Left ventricle myocardium inferior (tissue), 1 donor: ENCODE measurements at places on chromosomes 1 and 21. TPM values are rescaled to one million over a fixed set of nuclear protein-coding genes. Genes with fewer than 3 reads are reported as not detected.

GRCh38 chr1:46718340-46718726 lies 581 bp downstream of the EFCAB14 start:
- DNase-seq: no peak

- no peak for DNase-seq
These were observed 199.3 kb downstream of the CAMTA1 start for GRCh38 chr1:6984536-6984935.

GRCh38 chr1:114079596-114080190 lies 74.0 kb downstream of the SYT6 start:
- no peak for DNase-seq

DNA sequence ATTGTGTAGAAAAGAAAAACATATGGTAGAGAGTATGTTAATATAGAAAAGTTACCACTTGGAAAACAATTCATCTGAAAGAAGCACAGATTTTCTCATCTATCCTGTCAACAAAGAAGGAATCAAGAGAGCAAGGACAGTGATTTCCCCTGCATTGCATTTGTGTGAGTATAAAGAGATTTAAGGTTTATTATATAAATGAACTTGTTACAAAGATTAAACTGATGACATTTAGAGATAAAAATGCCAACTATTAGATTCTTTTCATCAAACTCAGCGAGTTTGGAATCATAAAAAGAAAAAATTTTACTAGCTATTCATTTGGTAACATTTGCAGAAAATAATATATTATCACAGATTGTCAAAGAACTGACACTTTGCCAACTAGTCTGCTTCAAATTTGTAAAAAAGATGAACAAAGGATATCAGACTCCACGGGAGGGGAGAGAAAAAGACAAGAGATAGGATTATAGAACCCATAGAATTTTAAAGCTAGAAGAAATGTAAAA lies at the start of gene RGS21:
RGS21 (plus strand) TSS at position 51 of the 509 bp plus-strand sequence. CDS start 26,045 bp downstream, outside the sequence.
- no peak for DNase-seq

DNA sequence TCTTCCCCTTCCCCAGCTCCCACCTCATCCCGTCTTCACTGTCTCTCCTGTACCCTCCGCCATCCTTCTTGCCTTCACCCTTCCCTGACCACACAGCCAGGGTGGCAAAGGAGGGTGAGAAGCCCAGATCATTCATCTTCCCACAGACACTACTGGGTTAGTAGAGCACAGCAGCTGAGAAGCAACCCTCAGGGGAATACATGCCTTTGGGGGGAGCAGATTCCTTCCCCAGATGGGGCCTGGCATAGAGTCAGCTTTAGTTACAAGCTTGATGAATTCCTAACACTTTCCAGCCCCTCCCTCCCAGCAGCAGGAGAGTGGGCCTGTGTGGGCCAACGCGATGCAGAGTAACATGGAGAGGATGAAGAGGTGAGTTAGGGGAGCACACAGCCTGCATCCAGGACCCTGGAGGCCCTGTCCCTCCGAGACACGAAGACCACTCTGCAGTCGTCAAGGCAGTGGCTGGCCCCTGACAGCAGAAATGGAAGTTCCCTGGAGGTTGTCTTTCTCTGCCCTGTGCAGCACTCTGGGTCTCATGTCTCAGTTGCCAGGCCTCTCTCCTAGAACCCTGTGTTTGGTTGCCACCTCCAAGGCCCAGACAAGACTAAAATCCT lies 8.8 kb upstream of the BTG2 start:
- no peak for DNase-seq

- no peak for DNase-seq
These were observed 12.2 kb downstream of the RHBDL2 start for GRCh38 chr1:38929476-38929875.

GRCh38 chr1:16165073-16165364 lies 9.2 kb upstream of the EPHA2 start:
- DNase-seq: no peak

DNA sequence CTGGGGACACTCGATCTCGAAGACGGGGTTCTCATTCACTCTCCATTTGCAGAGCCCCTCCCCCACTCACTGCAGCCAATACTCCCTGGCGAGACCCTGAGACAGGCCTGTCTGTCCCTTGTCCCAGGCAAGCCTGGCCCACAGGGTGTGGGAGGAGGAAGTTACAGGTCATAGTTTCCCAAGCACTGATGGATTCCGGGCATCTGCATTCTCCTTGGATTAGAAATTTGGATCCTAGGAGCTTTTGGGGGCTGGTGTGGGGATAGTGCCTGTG lies 11.3 kb downstream of the WNT3A start:
- DNase-seq: peak; percentile 2

GRCh38 chr1:173478094-173478674 lies 1.0 kb downstream of the PRDX6 start:
- DNase-seq: peak; percentile 50

- no peak for DNase-seq
These were observed 468.4 kb upstream of the C1orf87 start for GRCh38 chr1:60541831-60542532.

DNA sequence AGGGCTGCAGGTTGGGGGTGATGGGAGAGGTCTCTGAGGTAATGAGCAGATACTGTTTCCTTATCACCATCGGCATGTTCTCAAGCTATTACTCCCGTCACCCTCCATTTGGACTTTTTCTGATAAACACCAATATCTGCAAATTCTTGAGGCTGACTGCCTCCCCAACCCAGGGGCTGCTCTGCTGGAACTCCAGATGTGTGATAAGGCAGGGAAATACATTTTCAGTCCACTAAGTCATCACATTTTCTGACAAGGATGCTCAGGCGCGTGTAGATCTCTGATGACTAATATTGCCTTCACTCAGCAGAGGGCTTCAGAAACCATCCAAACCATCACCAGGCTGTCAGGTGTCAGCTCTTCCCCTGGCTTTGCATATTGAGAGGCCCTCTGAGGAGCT lies 215.0 kb upstream of the POU3F1 start:
- DNase-seq: no peak

DNA sequence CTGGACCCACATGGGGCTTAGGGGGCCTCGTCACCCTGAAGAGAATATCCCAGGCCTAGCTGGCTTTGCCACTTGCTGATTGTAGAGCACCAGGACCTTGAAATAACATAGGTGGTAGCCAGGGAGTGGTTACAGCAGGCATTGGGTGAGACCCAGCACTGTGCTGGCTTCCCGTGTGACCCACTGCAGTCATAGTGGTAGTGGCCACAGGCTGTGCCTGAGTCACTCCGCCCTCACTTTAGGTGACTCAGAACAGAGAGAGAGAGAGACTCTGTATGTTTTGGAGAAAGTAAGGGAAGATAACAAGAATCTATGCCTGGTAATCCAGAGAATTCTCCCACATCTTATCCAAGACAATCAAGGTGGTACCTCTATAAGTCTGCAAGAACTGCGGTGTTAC lies 98.7 kb upstream of the LHX8 start:
- no peak for DNase-seq

- no peak for DNase-seq
These were observed 41.5 kb downstream of the DTL start for GRCh38 chr1:212077028-212077427.

DNA sequence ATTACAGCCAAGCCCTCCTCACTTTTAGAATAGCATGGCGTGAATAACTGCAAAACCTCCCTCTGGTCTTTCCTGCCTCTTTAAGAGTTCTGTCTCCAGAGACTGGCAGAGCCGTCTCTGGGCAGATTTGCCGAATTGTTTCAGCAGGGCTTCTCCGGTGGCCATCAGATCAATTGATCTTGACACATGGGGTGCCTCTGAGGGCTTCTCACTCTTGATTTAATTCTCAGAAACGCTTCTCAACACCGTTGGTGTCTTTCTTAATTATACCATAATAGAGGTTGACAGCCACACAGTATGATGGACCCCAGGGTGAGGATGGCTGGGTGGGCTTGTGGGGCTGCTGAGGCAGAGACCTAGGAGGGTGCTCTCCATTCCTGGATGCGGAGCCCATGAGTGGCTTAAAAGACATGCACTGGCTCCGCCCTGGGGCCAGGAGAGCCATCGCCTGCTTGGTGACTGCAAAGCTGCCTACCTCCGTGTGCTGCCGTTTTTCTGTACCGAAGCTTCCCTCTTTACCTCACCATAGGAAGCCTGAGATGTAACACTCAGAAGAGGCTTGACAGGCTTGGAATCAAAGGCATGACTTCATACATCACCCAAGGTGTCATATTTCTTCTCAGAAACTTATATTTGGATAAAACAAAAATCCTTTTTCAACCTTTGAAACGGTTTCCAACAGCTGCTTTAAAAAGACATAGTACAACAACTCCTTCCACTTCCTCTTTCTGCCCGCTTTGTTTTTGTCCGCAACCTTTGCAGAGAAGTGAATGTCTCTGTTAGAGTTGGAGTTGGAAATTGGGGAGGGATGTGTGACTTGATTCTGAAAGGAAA lies 82.9 kb downstream of the GALNT2 start:
- DNase-seq: no peak

DNA sequence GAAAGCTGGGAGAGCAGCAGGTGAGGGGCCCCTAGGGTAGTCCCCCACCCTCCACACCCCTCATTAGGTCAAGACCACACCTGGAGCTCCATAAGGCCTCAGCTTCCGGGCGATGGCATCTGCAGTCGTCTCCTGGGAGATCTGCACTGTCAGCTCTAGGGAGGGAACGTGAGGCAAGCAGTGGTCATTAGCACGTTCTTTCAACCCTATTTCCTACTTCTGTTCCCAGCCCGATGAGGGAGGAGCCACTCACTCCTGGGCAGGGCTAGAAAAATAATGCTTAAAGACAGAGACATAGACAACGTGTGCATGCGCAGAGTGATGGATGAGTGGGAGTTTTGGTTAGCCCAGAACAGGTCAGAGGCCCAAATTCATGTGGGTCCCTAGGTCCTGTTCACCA lies 9.7 kb downstream of the KDF1 start:
- DNase-seq: no peak

- DNase-seq: no peak
These were observed 38.5 kb upstream of the EGLN1 start for GRCh38 chr1:231460614-231461013.

DNA sequence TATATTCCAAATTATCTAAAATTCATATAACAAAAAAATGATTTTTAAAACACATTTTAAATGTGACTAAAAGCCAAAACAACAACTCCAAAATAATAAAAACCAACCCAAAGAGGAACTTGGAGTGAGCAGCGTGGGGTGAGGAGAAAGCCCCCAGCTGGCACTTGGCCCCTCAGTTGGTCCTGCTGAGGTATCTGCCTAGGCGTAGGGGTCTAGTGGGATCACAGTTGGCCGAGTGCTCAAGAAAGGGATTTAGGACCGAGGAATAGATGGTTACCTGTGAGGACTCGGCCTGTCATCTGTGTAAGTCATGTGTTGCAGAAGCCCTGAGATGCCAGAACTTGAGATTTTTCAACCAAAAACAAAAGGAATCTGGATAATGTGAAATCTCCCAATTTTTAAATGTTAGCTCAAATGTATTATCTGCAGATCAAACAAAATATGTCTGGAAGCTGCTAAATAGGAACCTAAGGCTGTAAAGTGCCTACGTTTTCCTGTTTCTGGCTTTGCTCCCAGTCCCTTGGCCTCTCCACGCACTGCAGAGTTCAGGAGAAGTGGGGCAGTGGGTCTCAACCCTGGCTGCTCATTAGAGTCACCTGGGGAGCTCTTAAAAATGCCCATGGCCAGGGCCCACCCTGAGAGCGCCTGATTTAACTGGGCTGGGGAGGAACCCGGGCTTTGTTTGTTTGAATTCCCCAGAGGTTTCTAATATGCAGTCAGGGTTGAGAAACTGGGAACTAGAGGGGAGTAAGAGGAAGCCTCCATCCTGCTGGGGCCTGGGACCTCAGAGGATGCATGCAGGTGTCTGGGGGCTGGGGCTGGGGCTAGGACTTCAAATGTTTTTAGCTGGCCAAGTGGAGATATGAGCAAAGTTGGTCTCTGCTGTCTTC lies 38.5 kb upstream of the LDLRAP1 start:
- no peak for DNase-seq

- no peak for DNase-seq
These were observed 132.2 kb downstream of the PSMG1 start for GRCh38 chr21:39050841-39051587.

DNA sequence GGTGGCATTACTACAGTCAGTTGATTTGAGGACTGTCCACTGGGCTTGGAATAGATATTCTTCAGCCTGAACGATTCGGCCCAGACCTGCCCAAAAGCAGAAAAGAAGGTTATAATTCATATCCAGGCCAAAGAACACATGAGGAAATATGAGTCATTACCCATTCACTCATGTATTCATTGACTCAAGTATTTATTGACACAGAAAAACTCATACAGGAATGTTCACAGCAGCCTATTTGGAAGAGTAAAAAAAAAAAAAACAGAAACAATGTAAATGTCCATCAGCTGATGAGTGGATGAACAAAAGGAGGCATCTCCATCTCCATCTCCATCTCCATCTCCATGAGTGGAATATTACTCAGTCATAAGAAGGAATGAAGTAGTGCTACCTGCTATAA lies 15.9 kb downstream of the ZMYND12 start:
- no peak for DNase-seq

DNA sequence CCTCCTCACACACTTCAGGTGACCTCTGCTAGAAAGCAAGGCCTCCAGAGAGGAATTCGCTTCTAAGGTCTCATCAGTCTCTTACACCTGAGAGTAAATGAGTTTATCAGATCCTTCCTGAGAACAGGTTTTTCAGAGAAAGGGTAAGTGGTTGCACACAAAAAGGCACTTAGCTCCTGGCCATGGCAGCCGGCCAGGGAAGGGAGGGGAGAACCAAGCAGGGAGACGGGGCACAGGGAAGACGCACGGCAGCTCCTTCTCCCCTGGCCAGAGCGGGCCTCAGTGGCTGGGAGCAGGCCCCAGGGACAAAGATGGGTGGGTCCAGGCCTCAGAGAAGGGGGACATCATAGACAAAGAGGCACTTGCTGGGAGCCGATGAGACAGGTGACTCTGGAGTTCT lies 3.6 kb upstream of the TNNT2 start:
- DNase-seq: no peak

- DNase-seq: no peak
These were observed 219.1 kb upstream of the ZC3H12A start for GRCh38 chr1:37255136-37255795.

GRCh38 chr1:147891088-147891487 lies 11.5 kb upstream of the GJA8 start:
- no peak for DNase-seq

The TEKT2 gene
- total RNA-seq: not detected

The APOBEC4 gene
- 0.11 TPM for total RNA-seq

The ACOT11 gene
- 64.8 TPM for total RNA-seq

The SYPL2 gene
- 25.3 TPM for total RNA-seq

The GSTM1 gene
- total RNA-seq: not detected

The ABCG1 gene
- total RNA-seq: 8.7 TPM

The NTNG1 gene
- 0.30 TPM for total RNA-seq

The S100A2 gene
- 2.7 TPM for total RNA-seq

The SPATC1L gene
- 7.0 TPM for total RNA-seq

The SPRR4 gene
- not detected for total RNA-seq

The KRTAP11-1 gene
- not detected for total RNA-seq

The LCE6A gene
- total RNA-seq: not detected

The PTGFRN gene
- total RNA-seq: 111 TPM

The SPATA1 gene
- 0.66 TPM for total RNA-seq

The IL19 gene
- total RNA-seq: not detected

The KRTAP21-2 gene
- total RNA-seq: not detected

The KLHL12 gene
- total RNA-seq: 22.7 TPM

The PLA2G2F gene
- total RNA-seq: not detected

The ABCB10 gene
- 9.3 TPM for total RNA-seq

The HSD3B1 gene
- not detected for total RNA-seq
